ENCODE measurements at places on chromosomes 13 and 19.

GRCh38 chr19:17138937-17139598 is 63.5 kb downstream of the MYO9B start:
- DNase-seq = no peak

DNA sequence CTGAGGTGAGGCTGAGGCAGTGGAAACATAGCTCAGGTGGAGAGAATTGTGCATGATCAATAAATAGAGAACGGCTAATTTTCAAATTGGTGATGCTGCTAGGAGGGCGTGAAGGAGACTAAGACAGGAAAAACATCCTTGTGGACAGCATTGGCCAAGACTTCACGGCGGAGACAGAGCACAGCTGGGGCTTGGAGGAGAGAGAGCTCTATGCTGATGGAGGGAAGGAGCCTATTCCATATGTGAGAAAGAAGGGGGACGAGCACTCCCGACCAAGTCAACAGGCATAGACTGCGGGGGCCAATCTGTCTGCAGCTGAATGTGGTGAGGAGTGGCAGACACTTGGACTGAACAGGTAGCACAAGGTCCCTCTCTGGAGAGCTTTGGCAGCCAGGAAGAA is 14.8 kb upstream of the SPATA13 start:
- DNase-seq = no peak

GRCh38 chr13:94480672-94481145 is 1.2 kb upstream of the DCT start:
- DNase-seq = peak; percentile 5

GRCh38 chr19:18204394-18205199 is 755 bp upstream of the RAB3A start:
- peak; percentile 23 for DNase-seq

DNA sequence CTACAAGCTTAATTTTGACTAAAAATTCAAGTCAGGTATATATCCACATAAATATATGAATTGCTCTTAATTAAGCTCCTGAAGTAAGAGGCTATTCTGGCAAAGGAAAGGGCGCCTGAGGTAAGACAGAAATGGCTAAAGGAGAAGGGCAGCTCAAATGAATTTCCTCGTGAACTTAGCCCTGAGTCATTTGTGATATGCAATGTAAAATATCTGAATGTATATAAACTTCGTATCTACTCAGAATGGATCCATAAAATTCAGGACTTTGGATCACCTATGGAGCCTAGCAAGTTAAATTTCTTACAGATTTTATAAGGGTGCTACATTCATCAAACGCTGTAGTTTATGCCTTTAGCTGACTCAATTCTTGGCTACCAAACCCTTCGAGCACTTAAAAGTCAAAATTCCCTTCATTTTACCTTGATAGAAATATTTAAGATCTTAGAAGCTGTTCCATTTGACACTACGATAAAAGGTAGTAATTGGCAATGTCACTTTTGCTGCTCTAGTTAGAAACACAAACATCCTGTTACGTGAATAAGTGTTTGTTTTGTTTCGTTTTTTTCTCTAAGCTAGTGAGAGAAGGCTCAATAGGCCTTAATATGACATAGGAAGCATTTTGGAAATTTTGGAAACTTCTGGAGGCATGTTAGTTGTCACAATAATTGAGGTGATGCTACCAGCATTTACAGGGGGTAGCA is 69.2 kb downstream of the DIAPH3 start:
- no peak for DNase-seq

GRCh38 chr13:72849571-72849970 is 67.6 kb downstream of the PIBF1 start:
- no peak for DNase-seq

DNA sequence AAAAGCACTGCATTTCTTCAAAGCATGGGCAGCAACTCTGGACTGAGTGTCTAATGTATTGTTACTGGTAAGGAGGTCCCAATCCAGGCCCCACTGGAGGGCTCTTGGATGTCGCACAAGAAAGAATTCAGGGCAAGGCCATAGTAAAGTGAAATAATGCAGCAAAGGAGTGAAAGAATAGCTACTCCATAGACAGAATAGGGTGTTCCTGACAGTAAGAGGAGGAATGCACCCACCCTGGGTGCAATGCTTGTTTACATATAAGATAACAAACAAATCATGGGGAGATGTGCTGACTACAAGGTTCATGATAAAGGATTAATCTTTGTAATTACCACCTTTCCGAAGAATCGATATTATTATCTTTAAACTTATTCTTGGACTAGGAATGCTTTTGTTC is 58.8 kb upstream of the ABCC4 start:
- DNase-seq = no peak

GRCh38 chr19:6032381-6032780 is 54.4 kb upstream of the RANBP3 start:
- no peak for DNase-seq

Measured in activated CD4-positive, alpha-beta T cell treated with anti-CD3 and anti-CD28 coated beads, Interleukin-2, amount 50 U/mL, for 16 hours (primary cell).